ENCODE measurements at places on chromosomes 7 and 10. TPM values are rescaled to one million over a fixed set of nuclear protein-coding genes. Genes with fewer than 3 reads are reported as not detected.

NPFFR1 gene
- 0.47 TPM for total RNA-seq

POP7 gene
- total RNA-seq, result 28.7 TPM

PNLIP gene
- total RNA-seq, result not detected

SPDYE1 gene
- total RNA-seq, result not detected

SMIM30 gene
- total RNA-seq, result 93.1 TPM

RAMP3 gene
- 62.0 TPM for total RNA-seq
